ENCODE measurements at places on chromosomes 16 and 17.

- no peak for DNase-seq
Measured at GRCh38 chr16:71540-72401, 660 bp downstream of the RHBDF1 start.

- no peak for DNase-seq
Measured at GRCh38 chr16:84718-85406, 6.8 kb downstream of the MPG start.

GRCh38 chr17:57808882-57809281, 41.0 kb downstream of the MRPS23 start:
- DNase-seq, result no peak

DNA sequence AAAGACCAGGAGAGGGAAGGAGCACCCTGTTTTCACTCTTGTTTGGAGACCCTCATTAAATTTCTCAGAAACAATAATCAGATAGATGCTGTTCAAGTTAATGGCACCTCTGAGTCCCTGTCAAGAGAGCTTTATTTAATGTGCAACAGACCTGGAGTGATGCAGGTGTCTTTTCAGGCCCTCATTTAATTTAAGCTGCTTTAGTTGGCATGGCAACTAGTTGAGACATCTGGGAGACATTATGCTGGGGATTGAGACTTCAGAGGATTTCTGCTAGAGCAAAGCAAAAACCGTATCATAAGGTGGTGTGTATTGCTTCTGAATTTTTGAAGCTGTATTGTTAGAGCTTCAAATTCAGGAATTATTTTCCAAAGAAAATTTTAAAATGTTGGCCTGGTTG, 108.5 kb downstream of the NLK start:
- DNase-seq, result no peak

- DNase-seq, result no peak
Measured at GRCh38 chr16:69406780-69407331, 17.6 kb upstream of the CYB5B start.

DNA sequence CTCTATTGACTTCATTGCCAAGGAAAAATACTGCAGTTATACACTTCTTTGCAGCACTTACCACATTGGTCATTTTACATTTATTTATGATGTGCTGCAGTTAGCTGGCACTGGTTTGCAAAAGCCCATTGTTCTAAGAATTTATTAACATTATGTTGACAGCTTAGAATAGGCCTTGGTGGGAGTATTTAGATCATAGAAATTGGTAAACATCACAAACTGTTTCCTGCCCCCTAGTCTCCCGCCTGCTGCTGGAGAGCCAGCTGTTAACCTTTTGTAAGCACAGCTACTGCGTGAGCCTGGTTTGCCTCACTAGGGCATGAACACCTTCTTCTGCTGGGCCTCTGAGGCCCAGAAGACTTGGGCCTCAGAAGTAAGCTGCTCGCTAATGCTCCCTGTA, 651.4 kb upstream of the GOT2 start:
- no peak for DNase-seq

DNA sequence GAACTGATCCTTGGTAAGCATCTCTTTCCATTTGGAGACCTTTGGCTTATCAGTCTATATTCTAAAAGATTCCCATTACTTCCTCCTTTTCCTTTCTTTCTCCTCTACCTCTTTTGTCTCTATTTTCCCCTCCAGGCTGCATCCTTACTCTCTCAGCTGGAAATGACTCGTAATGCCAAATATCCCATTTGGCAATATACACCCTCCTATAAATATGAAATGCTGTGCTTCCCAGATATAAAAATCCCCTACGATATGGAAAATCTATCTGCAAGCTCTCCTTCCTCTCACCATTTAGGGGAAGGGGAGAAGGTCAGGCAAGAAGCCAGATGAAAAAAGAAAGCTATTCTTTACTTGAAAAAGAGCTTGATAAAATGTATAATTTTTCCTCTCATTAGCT, 39.9 kb downstream of the XPO6 start:
- DNase-seq, result no peak

All from hypothalamus (tissue), 51 donors.